NCI-H226 (cell line): ENCODE measurements at places on chromosomes 7 and 10.
A peak's percentile ranks its signal among the peaks of the same experiment; 100 is the strongest.

- DNase-seq = no peak
Observed at GRCh38 chr10:3807211-3807927, 22.4 kb upstream of the KLF6 start.

GRCh38 chr7:157151626-157152339 is 13.1 kb downstream of the UBE3C start:
- no peak for DNase-seq

- no peak for DNase-seq
Observed at GRCh38 chr10:42932116-42932515, 144.8 kb upstream of the RET start.

DNA sequence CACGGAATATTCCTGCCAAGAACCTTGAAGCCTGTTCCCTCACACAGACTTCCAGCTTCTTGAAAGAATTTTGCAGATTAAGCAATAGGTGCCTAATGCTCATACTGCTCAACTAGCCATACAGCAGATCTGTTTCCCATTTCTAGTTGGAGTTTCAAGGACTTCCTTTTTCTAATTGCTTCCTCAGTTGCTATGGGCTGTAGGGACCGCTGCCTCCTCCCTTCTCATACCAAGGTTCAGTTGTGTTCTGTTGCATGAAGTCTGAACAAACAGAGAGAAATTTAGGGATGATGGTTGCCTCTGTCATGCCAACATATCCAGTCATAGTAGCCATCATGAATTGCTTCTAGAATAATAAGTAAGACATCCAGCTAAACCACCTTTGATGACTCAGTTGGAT is 6.8 kb downstream of the ITGA8 start:
- no peak for DNase-seq

GRCh38 chr7:150778738-150779301 is 21.3 kb downstream of the TMEM176B start:
- peak; percentile 36 for DNase-seq

DNA sequence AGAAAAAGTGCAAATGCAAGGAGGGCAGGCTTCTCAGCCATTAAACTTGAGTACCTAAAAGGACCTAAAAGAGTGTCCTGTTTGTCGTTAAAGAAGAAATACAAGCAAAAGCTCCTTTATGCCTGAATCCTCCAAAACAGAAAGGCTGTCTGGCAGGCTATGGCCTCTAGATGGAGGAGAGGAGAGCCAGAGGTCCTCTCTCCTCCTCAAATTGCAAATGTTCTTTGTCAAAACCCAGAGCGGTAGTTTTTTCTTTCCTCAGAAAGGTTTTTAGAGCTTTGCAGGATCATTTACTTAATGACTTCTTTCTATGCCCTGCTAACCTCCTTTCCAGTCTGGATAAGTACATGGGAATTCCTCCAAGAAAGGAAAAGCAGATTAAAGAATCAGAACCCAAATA is 1.9 kb upstream of the SORCS1 start:
- DNase-seq = no peak

DNA sequence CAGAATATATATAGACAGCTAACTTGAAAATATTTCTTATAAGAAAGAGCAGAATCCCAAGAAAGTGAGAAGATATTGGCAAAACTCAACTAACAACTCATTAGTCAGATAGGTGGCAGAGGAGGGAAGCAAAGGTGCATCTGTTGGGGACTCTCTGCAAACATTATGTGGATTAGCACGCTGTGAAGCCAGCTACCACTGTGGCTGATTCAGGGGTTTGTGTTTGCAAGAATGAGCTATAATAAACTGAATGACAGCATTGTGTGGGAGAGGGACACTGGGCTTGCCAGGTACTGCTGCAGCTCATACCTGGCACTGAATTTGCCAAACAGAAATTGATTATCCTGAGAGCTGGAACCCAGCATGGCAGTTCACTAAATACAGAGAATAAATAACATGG is 170.3 kb upstream of the MINDY3 start:
- DNase-seq = no peak

DNA sequence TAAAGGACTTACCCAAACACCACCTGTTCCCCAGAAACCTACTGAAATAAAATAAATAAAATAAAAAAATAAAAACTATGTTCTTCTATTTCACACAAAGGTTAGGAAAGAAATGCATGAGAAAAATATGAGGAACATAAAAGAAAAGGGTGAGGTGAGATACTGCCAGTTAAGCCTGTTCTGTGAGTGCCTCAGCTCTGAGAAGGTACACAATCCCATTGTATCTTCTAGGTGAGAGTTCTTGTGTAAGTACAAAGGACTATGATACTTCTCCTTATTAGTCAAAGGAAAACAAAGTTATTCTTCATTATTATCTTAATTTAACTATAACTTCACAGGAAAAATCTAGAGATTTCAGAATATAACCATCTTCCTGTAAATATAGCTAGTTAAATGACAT is 86.0 kb downstream of the ATE1 start:
- DNase-seq = no peak

- no peak for DNase-seq
Observed at GRCh38 chr7:128963327-128963757, 25.6 kb downstream of the IRF5 start.

DNA sequence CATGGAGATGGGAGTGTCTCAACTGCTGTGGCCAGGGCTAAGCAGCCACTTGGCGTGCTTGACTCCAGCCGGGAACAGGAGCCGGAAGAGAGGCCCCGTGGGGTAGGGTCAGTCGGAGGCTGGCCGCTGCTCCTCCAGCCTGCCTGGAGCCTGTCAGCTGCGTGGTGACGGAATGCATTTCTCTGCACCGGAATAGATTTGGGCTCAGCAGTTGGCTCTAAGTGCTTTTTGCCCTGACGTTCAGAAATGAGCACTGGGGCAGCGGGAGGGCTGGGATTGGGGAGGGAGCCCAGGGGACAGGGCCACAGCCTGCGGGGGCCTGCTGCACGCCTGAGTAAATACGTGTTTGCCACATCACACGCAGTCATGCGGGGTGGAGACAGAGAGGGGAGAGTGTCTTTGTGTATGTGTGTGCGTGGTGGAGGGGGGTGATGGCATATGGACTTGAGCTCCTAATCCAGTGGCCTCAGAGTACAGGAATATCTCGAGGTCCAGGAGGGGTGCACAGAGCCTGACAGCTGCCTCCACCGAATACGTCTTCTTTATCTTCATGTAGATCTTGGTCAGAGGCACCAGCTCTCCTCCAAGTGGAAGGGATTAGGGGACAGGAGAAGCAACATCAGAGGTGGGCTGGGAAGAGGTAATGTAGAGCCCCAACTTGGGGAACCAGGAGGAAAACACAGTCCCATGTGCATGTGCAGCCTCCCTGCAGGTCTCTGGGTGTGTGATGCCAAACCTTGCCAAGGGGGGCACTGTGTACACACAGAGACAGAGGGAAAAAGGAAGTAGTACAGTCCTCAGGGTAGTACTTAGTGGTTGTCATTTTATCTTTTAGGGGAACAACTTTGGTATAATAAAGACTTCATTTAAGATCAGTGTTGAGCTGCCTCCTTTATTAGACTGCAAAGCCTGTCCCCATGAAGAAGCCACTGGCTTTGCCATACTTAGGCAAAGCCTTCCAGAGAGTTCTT is 151.4 kb downstream of the CDH23 start:
- peak; percentile 19 for DNase-seq

GRCh38 chr10:13608246-13608853 is 21.6 kb downstream of the PRPF18 start:
- no peak for DNase-seq

GRCh38 chr10:98376485-98376884 is 38.5 kb downstream of the PYROXD2 start:
- DNase-seq = no peak
